RKO (cell line): ENCODE measurements at places on chromosomes 13 and 19.

- no peak for DNase-seq
These were observed 25.6 kb upstream of the NDFIP2 start for GRCh38 chr13:79455331-79455730.

DNA sequence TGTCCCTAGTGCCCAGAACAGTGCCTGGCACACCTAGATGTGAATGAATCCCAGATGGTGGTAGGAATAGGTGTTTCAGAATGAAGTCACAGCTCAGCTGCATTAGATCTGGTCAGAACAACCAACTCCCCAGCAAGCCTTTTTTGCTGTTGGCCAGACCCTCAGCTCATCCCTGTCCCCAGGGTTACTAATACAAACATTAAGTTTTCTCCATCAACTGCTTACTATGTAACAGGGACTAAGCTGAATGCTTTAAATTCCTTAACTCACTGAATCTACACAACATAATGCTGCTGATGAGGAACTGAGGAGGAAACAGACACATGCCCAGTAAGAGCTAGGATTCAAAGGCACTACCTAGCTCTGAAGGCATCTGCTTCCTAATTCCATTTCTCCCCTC lies 18.8 kb downstream of the SMG9 start:
- DNase-seq, result no peak

DNA sequence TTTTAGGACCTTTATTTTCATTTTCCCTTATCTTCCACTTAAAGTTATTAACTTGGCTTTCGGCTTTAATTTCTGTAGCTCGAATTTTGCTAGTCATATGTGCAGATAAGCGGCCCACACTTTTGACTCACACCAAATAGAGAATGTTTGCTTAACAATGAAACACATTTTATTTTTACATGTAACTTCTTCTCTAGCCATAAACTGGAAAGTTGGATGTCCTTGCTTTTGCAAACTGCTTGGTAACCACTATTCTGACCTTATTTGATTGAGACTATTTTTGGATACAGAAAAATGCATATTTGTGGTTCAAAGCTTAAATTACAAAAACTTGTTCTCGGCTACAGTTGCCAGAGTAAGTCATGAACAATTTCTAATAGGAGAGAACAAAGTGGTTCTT lies 600.0 kb downstream of the KCTD12 start:
- DNase-seq, result no peak

- no peak for DNase-seq
These were observed 36.1 kb downstream of the ZNF787 start for GRCh38 chr19:56084835-56085536.

DNA sequence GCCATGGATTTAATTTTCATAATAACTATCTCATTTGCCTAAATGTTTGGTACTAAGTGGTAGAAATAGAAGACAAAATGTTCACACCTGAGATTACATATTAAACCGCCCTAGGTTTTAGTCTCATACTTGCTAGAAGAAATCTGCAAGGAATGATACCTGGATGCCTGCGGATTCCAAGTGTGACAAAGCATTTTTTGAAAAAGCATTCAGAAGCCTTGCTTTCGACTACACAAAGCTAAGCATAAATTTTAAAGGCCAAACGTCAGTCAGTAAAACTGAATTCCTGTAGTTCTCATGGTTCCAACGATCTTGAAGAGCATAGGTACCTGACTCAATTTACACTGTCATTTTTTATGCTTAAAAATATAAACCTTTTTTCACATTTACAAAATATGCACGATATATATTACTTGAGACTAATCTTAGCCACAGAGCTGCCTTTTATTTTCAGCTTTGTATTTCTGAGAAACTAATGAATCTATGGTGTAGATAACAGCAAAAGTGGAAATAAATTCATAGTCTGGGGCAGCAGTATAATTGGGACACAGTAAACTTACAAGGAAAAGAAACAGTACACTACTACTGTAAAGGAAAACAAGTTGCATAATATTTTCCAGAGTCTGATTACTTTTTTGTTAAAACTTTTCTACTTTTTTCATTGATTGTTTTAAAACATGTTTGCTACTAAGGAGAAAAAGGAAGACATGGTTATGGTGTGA lies 1.2 kb upstream of the LRRC63 start:
- no peak for DNase-seq

GRCh38 chr19:30516531-30516930 lies 144.3 kb downstream of the ZNF536 start:
- no peak for DNase-seq

GRCh38 chr13:104983601-104984000 lies 1551.9 kb downstream of the EFNB2 start:
- DNase-seq, result no peak

- DNase-seq, result peak; percentile 41
These were observed 16.8 kb downstream of the MBD3L2B start for GRCh38 chr19:7004313-7004931.

- DNase-seq, result no peak
These were observed 5.3 kb upstream of the NRTN start for GRCh38 chr19:5799247-5800241.

DNA sequence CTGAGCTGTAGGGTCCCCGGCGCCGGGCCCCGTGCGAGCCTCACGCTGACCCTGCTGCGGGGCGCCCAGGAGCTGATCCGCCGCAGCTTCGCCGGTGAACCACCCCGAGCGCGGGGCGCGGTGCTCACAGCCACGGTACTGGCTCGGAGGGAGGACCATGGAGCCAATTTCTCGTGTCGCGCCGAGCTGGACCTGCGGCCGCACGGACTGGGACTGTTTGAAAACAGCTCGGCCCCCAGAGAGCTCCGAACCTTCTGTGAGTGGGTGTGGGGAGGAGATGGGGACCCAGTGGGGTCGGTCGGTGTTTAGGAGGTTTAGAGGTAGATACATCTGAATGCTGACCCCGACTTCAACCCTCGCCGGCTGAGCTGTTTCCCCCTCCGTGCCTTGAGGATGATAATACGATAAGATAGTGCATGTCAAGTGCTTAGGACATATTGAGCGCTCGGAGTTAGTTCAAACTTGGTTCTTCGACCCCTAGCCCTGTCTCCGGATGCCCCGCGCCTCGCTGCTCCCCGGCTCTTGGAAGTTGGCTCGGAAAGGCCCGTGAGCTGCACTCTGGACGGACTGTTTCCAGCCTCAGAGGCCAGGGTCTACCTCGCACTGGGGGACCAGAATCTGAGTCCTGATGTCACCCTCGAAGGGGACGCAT lies 1.9 kb downstream of the ICAM5 start:
- no peak for DNase-seq

- no peak for DNase-seq
These were observed 88.1 kb downstream of the ZDHHC20 start for GRCh38 chr13:21371011-21371410.

GRCh38 chr13:33258808-33259193 lies 26.8 kb downstream of the STARD13 start:
- no peak for DNase-seq

DNA sequence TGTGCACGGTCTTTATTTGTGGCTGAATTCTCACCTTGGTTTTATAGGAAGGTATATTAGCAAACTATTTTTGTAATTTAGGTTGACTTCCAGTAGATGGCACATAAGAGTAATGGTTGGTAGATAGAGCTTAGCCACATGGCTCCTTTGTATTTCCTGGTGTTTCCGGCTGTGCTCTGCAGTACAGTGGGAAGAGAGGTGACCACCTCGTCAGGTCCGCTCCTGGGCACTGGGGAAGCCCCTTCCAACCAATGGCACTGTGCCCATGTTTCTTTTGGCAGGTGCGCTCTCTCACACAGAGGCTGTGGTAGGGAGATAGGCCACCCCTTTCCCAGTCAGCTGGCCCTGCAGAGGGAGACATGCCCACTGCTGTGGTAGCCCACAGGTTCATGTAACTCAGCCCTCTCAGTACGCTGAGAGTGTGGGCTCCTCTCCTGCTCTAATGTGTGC lies 74.3 kb upstream of the ATP12A start:
- peak; percentile 44 for DNase-seq

GRCh38 chr13:100870898-100871297 lies 196.3 kb upstream of the TMTC4 start:
- no peak for DNase-seq

DNA sequence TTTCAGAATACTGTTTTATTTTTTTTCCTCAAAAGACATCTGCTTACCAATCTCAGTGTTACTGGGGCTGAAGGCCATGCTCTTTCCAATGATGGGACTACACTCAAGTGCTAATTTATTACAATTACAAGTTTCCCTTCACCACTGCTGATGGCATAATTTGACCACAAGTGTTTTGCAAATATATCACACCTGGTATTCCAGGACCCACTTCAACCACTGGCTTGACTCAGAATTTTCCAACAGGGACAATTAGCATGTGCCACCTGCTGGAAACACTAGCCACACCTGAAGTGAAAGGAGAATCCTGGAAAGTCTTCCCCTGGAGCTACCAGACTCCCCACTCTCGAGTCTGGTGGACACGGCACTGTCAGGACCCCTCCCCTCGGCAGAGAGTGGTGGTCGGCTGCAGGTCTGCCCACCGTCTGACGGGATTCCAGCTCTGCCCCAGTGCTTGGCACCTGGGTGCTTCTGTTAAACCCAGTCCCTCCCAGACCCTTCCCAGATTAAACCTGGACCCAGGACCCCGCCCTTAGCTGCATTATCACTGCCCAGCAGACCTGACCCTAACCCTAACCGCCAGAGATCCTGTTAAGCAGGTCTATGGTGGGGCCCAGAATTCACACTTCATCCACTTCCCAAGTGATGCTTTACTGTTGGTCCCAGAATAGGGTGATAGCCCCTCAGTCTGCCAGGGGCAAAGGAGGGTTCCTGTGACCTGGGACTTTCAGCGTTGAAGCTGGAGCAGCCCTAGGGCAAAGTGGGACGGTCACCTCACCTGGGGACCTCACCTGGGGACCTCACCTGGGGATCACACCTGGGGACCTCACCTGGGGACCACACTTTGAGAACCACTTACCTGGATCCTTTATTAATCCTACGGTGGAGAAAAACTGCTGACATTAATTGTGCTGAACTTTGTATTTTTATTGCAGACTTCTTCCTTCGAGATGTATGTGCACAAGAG lies 17.6 kb upstream of the RASA3 start:
- DNase-seq, result no peak

GRCh38 chr13:50358231-50359040 lies 343.2 kb downstream of the KCNRG start:
- no peak for DNase-seq

GRCh38 chr19:11639245-11639601 lies 41.9 kb downstream of the ZNF627 start:
- no peak for DNase-seq
